GM18507 (cell line): ENCODE measurements at places on chromosomes 1 and 21.

DNA sequence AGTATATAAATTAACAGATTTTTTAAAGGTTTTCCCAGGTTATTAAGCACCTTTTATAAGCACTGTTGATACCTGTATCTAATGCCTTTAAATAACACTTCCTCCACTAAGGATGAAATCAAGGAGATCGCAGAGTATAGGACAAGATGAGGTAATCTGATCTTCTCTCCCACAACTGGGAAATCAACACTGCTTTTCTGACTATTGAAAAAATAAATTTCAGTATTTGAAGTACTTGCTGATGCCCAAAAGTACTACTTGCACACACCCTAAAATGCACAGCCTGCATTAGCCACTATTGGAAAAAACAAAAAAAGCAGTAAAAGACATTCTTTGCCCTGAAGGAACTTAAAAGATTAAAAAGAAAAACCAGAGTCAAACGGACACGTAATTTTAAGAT, 48.6 kb downstream of the PUM1 start:
- DNase-seq = no peak

GRCh38 chr1:147245586-147246021, 3.1 kb downstream of the CHD1L start:
- DNase-seq = no peak

- DNase-seq = no peak
These were observed 59.6 kb downstream of the CAPZB start for GRCh38 chr1:19425646-19426239.

- DNase-seq = no peak
These were observed 8.2 kb upstream of the IRF2BP2 start for GRCh38 chr1:234617986-234618736.

DNA sequence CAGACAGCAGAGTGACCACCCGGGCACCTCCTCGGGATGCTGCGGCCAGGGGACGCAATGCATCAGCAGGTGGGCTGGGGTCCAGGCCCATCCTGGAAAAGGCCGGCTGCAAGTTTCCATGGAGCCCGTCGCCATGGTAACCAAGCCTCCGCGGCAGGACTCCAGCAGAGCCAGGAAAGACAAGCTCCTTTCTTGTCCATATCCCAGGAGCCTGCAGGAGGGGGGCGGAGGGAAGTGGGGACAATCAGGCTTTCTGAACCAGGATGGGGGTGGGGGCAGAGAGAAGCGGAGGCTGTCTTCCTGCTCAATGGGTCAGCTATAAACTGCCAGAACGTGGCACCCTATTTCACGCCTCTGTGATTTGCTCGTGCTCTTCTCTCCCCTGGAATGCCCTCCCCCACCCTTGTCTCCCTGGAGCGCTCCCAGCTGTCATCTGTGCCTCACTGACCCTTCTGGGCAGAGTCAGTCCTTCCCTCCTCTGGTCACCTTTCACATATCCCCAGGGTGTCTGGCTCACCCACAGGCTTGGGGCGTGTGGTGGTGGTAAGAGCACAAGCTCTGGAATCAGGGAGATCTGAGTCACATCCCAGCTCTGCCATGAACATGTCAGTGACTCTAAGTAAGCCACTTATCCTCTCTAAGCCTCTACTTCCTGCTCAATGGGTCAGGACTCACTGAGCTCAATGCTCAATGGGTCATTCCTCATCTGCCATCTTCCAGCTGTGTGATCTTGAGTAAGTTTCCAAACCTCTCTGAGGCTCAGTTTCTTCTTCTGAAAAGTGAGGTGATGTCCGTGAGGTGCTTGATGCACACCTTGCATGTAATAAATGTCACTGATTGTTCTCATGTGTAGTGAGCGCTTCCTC, 58.9 kb upstream of the LAPTM5 start:
- no peak for DNase-seq

DNA sequence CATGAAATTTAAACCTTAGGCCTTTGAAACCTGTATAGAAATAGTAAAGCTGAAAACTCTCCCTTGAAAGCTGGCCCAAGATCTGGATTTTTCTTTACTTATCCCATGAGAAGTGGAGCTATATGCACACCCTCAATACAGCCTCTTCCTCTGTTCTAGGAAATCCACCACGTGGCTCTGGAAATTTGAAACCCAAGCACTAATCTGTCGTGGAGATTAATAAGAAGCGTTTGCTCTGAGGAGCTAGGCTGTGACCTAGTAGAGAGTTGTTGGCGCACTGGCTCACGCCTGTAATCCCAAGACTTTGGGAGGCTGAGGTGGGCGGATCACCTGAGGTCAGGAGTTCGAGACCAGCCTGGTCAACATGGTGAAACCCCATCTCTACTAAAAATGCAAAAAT, 291.3 kb upstream of the PLXNA2 start:
- no peak for DNase-seq

- DNase-seq = no peak
These were observed 96.0 kb upstream of the BTG3 start for GRCh38 chr21:17708522-17709265.

DNA sequence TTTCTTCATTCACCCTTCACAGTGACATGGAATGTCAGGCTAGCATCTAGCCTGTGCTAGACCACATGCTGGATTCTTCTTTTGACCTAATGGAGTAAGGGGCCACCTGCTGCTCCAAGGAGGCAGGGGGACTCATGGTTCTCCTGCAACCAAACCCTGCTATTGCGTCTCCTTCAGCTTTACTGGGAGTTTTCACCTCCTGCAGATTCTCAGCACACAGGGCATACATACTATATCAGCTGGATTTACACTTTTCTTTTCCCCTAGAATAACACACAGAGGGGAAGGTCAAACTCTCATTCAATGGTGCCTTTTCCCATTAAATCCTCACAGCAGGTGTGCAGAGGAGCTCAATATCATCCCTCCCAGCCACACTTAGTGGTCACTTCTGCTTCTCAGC, 16.6 kb upstream of the AK5 start:
- DNase-seq = no peak

DNA sequence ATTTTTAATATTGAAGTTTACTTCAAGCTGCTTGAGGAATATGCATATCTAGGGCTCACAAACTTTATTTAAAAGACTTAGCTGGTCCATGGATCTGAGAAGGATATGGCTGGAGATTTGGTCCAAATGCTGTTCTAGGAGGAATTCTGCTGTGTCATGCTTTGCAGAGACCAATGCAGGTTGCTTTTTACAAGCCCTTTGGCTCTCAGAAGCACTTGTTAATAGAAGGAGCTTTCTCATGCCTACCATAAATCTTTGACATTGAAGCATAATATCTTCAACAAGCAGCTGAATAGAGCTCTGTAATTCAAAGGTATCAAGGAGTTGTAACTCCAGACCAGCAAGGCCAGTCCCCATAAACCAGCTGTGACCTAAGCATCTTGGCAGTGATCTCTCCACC, 299.1 kb downstream of the HHAT start:
- no peak for DNase-seq

DNA sequence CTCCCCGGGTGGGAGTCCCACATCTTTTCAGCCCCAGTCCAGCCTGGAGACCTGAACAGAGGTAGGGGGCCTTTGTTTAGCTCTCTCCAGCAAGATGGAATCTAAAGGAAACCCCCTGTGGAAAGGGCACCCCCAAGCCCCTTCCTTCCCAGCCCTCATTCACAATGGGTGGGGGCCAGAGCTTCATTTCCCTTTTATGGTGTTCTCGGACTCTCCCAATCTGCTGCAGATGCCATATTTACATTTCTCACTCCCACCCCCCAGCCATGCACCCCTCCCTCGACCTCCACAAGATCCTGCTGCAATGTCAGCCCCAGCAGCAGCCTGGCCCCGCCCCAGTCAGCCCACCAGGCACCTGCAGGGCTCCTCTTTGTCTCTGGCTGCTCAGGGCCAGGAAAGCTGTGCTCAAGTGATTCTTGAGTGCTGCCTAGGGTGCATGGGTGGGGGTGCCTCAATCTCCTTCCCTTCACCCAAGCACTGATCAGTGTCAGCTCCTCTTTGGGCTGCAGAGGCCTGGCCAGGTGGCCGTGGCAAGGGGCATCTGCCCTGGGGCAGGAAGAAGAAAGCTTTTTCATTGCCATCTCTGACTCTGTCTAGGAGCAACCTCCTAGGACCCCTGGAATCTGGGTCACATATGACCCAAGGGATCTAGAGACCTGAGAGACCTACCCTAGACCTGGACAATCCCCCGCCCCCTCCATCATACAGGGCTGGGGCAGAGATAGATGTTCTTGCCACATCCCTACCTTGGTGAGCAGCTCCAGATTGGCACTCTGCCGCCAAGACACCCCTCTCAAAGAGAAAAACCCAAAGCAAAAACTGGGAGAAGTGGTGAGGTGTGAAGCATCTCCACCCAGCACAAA, 1.7 kb downstream of the KIF21B start:
- DNase-seq = no peak

GRCh38 chr1:91924146-91924545, 25.1 kb upstream of the BRDT start:
- no peak for DNase-seq

GRCh38 chr1:72000809-72001208, 281.5 kb downstream of the NEGR1 start:
- no peak for DNase-seq

GRCh38 chr1:50637460-50637859, 214.2 kb upstream of the DMRTA2 start:
- DNase-seq = no peak

DNA sequence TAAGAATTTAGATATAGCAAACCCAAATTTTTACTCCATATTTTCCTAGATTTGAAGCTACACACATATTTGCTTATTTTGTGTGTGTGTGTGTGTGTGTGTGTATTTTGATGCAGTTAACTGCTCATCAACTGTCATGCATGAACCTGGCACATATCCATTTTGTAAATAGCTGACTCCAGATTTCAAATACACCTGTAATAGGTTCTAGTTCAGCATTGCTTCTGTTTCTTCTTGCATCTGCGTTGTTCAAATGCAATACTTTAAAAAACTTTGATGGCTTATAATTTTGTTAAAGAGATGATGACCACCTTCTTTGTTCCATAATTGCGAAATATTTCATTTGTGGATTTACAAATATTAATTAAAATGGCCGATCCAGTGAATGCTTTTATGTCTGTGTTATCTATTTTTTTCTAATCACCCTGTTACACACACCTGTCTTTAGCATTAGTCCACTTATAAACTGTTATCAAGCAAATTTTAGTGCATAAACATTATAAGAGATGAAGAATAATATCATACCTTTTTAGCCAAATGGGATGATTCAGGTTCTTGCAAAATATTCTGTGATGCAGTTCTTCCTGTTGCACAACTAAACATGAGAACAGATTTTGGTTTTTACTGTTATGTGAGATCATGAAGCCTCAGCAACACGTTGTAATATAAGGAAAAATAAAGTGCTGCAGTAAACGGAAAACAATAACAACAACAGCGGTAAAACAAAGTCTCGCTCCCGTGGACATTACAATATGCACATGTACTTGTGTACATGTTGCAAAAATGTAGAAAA, 12.7 kb upstream of the S100A11 start:
- DNase-seq = no peak

DNA sequence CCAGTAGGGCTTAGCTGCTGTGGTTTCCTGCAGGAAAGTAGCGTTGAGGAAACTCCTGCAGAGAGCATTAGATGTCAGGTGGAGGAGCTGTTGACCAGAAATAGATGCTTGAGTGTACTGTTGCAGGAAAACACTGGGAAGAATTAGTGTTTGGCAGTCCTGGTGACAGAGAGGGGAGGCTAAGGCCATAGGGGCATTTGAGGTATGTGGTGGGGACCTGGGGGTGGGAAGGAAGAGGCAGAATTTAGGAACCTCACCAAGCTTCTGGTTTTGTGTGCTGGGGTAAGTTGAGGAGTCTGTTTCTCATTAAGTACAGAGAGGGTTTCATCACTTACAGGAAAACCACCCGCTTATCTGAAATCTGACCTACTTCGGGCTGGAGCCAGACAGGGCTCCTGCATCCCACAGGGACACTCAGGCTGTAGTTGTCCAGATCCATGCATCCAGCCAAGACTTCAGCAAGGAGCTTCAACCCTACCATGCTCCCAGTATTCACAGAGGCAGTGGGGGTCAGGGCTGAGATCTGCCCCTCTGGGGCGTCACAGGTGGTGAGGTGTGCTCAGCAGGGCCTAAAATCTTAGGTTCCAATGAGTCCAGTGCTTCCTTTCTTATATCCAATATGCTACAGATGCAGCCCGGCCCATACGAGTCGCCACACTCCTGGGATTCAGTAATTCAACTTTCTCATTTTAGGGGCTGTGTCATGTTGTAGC, 15.1 kb downstream of the SH2D2A start:
- DNase-seq = no peak

GRCh38 chr1:25106352-25106751, 126.0 kb downstream of the SYF2 start:
- no peak for DNase-seq
